ENCODE measurements at places on chromosomes 3 and 15. TPM values are rescaled to one million over a fixed set of nuclear protein-coding genes. Genes with fewer than 3 reads are reported as not detected.

Gene CLDN18
- not detected for total RNA-seq

Gene SPSB4
- total RNA-seq = not detected

Gene TLR9
- not detected for total RNA-seq

Gene RLBP1
- not detected for total RNA-seq

Gene GOLGA6L10
- total RNA-seq = 0.33 TPM

Gene CYP8B1
- not detected for total RNA-seq

Gene RTP1
- not detected for total RNA-seq
